Inflammatory macrophage (primary cell): ENCODE measurements at places on chromosomes 11 and 22.
A peak's percentile ranks its signal among the peaks of the same experiment; 100 is the strongest.

GRCh38 chr22:45446216-45446615 lies 32.7 kb downstream of the RIBC2 start:
- DNase-seq: no peak

DNA sequence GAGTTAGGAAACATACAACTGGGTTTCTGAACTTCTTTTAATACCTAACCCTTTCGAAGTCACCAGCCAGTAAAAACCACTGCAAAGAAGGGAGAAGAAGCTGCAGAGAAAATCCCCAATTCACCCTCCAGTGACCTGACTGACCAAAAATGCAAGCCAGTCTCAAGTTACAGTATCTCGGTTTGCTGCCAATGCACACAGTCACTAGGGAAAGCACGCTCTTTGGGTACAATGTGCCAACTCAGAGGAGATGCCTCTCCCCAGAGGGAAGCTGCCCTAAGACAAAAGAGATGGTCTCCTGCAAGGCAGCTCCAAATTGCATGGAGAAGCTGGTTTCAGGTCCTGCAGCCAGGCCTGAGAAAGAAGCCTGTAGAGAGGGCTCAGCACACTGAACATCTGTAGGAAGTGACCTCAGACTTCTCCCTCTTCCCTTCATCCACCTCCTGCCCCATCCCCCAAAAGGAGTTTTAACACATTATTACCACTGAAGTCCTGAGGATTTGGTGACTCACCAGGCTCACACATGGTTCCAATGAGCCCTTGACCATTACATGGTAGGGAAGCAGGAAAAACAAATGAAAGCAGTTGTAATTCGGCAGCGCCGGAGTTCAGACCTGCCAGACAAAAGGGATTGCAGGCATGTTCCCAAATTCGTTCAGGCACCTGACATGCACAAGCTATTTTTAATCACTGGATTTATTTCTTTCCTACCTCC lies 90.1 kb downstream of the ETS1 start:
- DNase-seq: no peak

- DNase-seq: no peak
Observed at GRCh38 chr11:10387206-10388083, 67.6 kb upstream of the AMPD3 start.

GRCh38 chr11:64619196-64619595 lies 28.2 kb downstream of the SLC22A12 start:
- no peak for DNase-seq

DNA sequence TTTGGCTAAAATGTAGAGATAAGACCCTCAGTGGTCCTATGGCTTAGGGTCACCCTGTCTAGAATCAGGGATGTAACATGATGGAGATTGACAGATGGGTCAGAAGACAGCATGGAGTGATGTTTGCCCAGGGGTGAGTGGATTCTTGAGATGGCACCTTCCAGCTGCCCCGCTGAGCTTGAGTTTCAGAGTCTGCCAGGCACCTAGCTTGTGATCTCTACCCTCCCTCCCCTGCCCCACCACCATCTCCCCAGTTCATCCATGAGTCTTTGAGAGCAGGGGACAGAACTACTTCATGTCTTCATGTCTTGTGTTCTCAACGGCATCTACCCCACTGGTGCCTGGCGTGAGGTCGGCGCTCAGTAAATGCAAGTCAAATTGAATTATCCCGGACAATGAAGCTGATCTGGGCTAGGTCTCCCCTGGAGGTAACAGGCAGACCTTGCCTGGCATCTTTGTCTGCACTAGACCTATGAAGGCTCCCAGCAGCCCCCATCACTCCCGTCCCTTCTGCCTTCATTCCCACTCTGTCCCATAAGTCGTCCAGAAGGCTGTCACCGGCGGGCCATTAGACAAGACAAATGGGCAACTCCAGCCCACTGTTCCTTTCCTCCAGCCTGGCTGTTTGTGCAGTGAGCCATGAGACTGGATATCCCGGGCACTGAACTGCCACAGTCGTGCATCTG lies 239.2 kb upstream of the TBCEL start:
- no peak for DNase-seq

DNA sequence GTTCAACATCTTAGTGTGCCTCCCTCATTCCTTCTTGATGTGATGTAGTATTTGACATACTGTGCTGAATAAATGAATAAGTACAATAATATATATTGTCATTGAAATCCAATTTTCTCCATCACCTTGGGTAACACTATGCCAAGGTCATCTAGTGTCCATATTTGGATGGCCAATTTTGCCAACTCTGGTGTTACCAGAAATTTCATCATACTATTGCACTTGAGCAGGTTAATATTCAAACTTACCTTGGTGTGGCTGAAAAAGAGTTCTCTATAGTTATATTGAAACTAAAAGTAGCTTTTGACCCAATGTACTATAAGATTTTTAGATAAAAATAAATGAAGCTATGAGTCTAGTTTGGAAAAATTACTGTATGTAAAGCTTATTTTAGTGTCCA lies 98.2 kb upstream of the SLC6A5 start:
- DNase-seq: no peak

GRCh38 chr22:42964994-42965699 lies 49.8 kb downstream of the PACSIN2 start:
- no peak for DNase-seq

DNA sequence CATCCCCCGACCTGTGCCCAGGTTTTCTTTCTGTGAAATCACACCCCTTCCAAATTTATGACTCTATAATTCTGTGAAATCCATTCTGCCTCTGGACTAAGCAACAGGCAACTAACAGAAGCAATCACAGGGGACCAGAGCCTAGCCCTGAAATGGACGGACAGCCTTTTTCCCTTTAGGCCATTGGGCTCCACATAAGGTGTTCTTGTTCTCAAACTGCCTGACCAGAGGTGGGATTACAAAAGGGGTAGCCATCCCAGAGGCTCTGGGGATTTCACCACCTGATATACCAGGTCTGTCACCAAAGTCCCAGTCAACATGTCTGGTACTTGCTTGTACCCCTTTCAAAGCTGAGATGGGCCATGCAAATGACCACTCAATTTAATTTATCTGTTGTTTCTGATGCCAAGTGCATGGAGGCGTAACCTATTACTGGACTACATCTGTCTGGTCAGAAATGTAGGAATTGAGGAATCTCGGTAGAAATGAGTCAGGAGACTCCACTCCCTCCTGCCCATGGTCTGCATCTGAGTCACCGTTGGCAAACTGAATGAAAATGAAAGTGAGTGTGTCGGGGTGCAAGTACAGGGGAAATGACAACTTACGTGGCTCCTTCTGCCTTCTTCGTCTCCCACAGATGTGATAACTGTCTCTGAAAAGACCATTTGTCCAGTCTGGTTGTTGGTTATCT lies 10.2 kb downstream of the DKK3 start:
- DNase-seq: no peak

DNA sequence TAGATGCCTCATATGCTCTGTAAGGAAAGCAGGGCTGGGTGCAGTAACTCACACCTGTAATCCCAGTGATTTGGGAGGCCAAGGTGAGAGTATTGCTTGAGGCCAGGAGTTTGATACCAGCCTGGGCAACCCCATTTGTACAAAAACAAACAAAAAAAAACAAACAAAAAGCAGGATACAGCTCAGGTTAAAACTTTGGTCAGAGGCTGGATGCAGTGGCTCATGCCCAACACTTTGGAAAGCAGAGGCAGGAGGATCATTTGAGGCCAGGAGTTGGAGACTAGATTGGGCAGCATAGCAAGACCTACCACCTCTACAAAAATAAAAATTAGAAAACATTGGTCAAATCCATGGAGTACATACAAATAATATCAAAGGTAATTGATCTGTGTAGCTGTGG lies 7.9 kb downstream of the CUL5 start:
- DNase-seq: no peak

DNA sequence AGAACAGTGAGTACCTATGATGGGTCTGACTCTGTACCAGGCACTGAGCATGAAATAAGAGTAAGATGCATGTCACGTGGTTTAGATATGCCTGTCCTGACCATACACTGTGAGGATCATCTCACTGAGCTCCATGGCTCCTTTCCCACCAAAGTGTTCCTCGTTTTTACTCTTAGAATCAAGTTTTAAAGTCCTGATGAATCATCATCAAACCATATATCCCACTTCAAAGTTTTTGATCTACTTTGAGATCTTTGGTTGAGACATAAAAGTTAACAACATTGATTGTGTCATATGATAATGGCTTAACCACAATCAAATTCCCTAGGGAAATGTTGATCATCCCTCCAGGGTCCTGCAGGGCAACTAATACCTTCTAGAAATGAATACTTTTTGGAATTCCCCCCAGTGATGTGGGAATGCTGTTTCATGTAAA lies 12.8 kb downstream of the ETS1 start:
- no peak for DNase-seq

DNA sequence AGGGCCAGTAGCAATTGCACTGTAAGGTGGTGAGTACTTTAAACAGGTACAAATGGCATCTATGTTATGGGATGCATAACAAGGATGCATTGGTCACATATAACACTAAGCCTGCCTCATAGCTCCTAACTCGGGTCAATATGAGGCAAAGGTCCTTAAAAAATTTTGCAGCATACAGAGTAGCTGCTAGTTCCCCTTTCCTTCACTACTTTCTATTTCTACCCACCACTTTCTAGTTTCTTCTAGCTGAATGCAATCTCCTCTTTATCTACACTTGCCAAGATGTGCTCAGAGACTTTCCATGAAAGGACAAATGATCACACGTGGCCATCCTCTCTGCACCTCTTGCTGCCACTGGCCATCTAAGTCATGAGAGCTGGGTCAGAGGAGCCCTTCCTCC lies 9.8 kb downstream of the OR51F2 start:
- no peak for DNase-seq

- DNase-seq: no peak
Observed at GRCh38 chr11:1437500-1437899, 47.8 kb downstream of the BRSK2 start.

- DNase-seq: no peak
Observed at GRCh38 chr22:37129866-37130441, 19.8 kb downstream of the IL2RB start.

DNA sequence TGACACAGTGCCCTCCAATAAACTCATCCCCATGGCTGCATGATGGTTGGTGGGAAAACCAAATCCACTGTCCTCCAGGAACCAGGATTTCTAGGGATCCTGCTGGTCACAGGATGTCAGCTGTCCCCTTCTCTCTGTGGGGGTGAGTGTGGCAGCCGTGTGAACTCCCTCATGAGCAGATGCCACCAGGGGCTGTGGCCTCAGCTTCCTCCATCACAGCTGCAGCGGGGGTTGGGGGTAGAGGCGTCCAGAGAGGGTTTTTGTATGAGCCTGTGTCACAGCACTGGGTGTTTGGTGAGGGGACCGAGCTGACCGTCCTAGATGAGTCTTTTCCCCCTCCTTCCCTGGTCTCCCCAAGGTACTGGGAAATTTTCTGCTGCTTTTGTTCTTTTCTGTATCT lies 26.4 kb downstream of the IGLL5 start:
- DNase-seq: no peak

GRCh38 chr11:36098087-36098486 lies 154.2 kb downstream of the LDLRAD3 start:
- no peak for DNase-seq

DNA sequence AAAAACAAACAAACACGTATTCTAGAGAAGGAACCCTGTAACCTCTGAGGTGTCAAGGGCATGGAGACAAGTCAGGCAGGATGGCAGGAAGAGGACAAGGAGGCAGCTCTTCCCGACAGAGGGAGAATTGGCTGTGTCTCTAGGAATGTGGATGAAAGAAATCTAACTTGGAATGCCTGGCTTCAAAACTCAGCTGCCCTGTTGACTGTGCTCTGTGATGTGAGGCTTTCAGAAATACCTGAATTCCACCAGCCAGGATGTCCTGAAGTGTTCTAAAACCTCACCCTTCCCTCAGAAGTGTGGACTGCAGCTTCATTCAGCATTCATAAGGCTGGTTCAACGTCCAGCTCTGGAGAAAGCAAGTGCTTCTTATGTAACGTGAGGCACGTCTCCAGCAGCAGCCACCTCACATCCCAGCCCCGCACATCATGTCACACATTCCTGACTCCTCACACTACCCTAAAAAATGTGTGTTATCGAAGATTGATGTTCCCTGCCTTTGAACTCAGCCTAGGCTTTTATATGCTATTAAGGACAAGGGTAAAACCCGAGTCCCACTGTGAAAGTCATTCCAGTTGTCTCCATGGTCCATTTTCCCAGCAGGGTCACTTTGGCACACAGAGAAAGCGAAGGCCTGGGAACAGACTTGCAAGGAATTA lies 398.9 kb downstream of the ETS1 start:
- no peak for DNase-seq

DNA sequence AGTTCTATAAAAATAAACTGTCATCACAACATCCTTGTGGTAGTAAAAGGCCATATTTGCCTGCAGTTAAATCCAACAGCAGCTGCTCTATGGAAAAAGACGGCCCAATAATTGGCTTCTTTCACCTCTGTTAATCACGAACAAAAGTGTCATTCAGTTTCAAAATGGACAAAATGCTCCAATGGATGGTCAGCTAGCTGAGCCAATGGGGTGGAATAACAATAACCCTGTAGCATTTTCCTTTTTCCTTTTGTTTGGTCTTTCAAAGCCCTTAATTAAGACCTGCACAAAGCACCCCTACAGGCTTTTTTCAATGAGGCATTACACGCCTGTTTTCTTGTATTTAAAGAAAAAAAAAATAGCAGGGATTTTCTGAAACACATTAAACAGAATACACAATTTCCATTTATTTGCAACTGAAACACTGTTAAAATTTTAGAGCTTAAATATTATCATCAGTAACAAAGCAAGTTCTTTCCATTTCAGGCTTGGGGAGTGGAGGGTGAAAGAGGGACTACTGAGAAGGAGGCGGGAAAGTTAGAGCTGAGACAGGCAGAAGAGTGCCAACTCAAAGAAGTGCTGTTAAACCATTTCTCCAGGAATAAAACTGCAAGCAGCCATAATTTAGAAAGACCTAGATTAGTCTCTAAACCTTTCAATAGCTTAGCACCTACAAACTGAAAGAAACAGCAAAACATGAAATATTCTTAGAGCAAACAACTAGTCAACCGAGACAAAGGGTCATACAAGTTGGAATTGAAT lies 28.7 kb downstream of the LGR4 start:
- DNase-seq: no peak

DNA sequence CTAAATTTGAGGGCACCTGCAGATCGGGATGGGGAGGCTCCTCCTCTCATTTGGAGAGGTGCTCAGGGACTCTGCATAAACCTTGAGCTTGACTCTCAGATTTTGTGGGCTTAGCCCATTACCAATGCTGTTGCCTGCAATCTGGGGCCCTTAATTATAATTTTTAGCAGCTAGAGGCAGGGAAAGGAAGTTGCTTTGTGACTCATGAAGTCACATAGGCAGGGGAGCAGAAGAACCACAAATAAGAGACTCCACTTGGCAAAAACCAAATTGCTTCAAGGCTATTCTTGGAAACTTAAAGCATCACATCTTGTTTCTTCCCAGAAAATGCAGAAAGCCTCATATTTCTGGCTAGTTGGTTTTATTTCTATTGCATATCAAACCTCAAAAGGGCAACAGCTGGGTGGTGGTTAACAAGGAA lies 46.9 kb downstream of the MICAL2 start:
- DNase-seq: peak; percentile 75

- no peak for DNase-seq
Observed at GRCh38 chr22:24077416-24077815, 66.3 kb downstream of the CABIN1 start.
